ENCODE measurements at places on chromosomes 12 and 14. TPM values are rescaled to one million over a fixed set of nuclear protein-coding genes. Genes with fewer than 3 reads are reported as not detected.

- H3K4me3 ChIP-seq = no peak overlapping the region
- H3K27me3 ChIP-seq = no peaks in the 10 kb centered on the region
- H3K27ac ChIP-seq = no peak overlapping the region
Observed at GRCh38 chr14:69317780-69318179, 57.8 kb downstream of the GALNT16 start.

GRCh38 chr12:2997989-2998670, 38.9 kb downstream of the TEAD4 start:
- H3K4me3 ChIP-seq = no peak overlapping the region
- no peaks in the 10 kb centered on the region for H3K4me1 ChIP-seq
- H3K27me3 ChIP-seq = no peaks in the 10 kb centered on the region
- DNase-seq = no peak
- H3K36me3 ChIP-seq = no peaks in the 10 kb centered on the region
- no peak overlapping the region for H3K27ac ChIP-seq

DNA sequence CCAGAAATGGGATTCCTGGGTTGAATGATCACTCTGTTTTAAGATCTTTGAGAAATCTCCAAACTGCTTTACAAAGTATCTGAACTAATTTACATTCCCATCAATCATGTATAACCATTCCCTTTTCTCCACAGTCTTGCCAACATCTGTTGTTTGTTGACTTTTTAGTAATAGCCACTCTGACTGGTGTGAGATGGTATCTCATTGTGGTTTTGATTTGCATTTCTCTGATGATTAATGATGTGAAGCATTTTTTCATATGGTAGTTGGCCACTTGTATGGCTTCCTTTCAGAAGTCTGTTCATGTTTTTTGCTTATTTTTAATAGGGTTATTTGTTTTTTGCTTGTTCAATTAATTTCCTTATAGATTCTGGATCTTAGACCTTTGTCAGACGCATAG, 211.8 kb upstream of the AVPR1A start:
- no peaks in the 10 kb centered on the region for H3K27me3 ChIP-seq
- H3K27ac ChIP-seq = no peak overlapping the region
- H3K4me3 ChIP-seq = no peak overlapping the region
- no peaks in the 10 kb centered on the region for H3K4me1 ChIP-seq
- DNase-seq = no peak

- no peak overlapping the region for H3K27ac ChIP-seq
- peaks cover 19% of the 10 kb centered on the region for H3K36me3 ChIP-seq
- H3K4me1 ChIP-seq = no peaks in the 10 kb centered on the region
- no peak overlapping the region for H3K4me3 ChIP-seq
- DNase-seq = no peak
Observed at GRCh38 chr14:77104393-77104792, 6.3 kb downstream of the CIPC start.

- no peak for DNase-seq
- H3K27ac ChIP-seq = no peak overlapping the region
- H3K4me1 ChIP-seq = no peaks in the 10 kb centered on the region
- no peak overlapping the region for H3K4me3 ChIP-seq
Observed at GRCh38 chr12:95083938-95084337, 10.5 kb upstream of the NR2C1 start.

The KRT78 gene
- not detected for total RNA-seq

DNA sequence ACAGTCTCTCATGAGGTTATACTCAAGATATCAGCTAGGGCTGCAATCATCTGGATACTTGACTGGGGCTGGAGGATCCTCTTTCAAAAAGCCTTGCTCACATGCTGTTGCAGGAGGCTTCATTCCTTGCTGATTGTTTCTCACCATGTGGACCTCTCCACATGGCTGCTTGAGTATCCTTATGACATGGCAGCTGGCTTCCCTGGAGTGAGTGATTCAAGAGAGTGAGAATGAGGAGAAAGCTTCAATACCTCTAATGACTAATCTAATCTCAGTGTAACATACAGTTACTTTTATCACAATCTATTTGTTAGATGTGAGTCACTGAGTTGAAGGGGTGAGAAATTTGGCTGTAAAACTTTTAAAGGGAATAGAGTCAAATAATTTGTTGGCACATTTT, 14.4 kb upstream of the SDR39U1 start:
- no peak overlapping the region for H3K27ac ChIP-seq
- no peak overlapping the region for H3K4me3 ChIP-seq

The CLEC14A gene
- not detected for total RNA-seq

- H3K27me3 ChIP-seq = no peaks in the 10 kb centered on the region
- DNase-seq = no peak
- no peak overlapping the region for H3K27ac ChIP-seq
Observed at GRCh38 chr12:131221061-131221956, 267.6 kb downstream of the ADGRD1 start.
